Retina (tissue), 1 donor: ENCODE measurements at places on chromosomes 4 and X.

DNA sequence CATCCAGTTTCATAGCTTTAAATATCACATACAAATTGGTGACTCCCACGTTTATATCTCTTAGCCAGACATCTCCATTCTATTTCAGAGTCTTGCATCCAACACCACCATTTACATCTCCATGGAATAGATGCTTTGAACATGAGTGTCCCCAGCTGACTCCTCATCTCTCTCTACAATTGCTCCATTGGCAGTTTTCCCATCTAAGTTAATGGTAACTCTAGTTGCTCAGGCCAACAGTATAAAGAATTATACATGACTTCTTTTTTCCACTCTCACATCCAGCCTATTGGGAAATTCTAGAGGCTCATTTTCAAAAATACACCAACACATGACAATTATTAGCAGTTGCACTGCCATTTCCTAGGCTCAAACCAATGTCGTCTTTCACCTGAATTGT lies 388.2 kb downstream of the STIM2 start:
- DNase-seq: no peak

DNA sequence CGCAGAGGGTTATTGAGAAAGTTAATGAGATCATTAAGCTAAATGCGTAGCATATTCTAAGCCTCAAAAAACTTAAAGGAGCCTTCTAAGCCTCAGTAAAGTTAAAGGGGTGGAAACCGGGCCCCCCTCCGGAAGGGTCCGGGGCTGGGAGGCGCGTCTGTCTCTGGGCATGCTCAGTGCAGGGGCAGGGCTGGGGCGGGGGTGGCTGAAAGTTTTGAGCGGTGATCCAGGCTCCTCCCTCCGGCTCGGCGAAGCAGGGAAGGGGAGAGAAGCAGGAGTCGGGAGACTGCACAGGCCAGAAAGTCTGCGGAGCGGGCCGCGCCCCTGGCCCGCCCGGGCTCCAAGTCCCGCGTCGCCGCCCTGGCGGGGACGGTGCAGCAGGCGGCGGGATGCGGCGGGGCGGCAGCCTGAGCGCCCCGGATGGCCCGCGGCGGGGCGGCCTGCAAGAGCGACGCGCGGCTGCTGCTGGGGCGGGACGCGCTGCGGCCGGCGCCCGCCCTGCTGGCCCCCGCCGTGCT lies at the start of gene EVC:
Gene EVC (plus strand): TSS at position 241 of the 518 bp plus-strand sequence. CDS start 180 bp downstream, at position 421.
- DNase-seq: peak; percentile 78

- no peak for DNase-seq
Measured at GRCh38 chr4:140937866-140938265, 181.7 kb upstream of the TBC1D9 start.

DNA sequence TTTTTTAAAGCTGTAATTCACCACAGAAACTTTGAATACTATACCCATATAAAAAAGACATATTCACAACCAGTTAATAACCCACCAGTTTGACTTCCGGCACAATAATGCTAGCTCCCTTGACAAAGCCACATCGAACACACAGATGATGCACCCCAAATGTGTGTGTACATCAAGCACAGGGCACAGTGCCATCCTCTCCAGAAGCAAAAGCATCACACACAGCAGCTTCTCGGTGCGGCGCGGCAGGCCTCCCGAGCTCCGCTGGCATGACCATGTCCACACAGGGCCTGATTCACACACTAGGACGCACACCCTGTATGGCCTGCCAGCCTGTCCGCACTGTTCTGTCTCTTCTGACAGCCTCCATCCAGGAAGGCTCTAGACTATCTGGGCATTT lies 88.0 kb downstream of the LEF1 start:
- DNase-seq: no peak

DNA sequence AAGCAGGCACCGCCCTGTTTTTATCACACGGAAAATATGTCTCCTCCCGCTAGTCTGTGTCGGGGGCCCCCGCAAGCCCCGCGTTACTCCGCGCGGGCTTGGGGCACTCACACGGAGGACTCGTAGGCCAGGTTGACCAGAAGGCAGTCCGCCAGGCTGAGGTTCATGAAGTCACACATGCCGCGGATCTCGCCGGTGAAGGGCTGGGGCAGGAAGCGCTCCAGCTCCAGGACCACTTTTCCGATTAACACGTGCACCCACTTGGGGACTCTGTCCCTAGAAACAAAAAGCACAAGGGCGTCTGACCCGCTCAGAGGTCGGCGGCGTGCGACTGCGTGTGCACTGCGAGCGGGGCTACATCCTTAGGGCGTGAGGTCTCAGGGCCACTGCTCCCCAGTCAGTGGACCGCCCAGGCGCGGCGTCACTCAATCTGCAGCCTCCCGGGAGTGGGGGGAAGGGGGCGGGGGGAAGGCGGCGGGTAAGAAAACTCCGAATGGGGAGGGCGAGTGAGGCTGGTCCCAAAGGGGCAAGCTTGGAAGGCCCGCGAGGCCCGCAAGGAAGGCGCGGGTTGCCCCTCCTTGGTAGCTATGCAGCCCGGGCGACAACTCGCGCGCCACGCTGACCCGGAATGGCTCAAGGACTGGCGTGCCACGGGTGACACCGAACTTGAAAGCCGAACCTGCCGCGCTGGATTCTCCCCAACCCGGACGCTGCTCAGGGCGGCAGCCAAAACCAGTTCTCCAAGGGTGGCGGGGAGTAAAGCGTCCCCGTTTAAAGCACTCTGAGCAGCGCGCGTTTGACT lies 722 bp downstream of the NAAA start:
- DNase-seq: peak; percentile 92

DNA sequence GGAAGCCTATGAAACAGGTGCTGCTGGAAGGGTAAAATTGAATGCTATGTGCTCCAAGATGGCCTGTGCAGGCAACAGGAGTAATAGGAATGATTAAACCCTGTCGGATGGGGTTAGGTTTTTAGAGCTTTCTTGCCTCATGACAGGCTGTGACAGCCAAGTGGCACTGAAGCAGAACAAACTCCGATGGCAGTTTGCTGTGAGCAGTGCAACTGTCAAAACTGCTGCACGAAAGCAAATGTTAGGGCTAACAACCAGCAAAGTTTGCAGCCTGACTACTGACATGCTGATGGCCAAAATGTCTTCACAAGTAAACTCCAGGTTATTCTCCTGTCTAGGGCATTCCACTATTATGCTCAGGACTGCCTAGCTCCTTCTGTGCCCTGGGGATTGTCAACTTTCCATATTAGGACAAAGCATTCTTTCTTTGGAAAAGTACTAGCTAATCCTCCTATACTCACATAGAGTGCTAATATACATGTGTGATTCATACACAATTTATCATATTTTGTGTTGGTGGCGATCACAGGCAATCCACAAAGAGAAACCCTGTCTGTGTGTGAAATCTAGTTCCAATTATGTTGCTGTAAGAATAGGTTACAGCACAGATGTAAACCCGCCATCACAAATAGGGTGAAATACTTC lies 486.6 kb upstream of the TENM3 start:
- DNase-seq: peak; percentile 83

GRCh38 chr4:127196655-127197352 lies 436.0 kb upstream of the INTU start:
- DNase-seq: no peak

- DNase-seq: peak; percentile 44
Measured at GRCh38 chrX:6159468-6159867, 69.2 kb downstream of the NLGN4X start.

DNA sequence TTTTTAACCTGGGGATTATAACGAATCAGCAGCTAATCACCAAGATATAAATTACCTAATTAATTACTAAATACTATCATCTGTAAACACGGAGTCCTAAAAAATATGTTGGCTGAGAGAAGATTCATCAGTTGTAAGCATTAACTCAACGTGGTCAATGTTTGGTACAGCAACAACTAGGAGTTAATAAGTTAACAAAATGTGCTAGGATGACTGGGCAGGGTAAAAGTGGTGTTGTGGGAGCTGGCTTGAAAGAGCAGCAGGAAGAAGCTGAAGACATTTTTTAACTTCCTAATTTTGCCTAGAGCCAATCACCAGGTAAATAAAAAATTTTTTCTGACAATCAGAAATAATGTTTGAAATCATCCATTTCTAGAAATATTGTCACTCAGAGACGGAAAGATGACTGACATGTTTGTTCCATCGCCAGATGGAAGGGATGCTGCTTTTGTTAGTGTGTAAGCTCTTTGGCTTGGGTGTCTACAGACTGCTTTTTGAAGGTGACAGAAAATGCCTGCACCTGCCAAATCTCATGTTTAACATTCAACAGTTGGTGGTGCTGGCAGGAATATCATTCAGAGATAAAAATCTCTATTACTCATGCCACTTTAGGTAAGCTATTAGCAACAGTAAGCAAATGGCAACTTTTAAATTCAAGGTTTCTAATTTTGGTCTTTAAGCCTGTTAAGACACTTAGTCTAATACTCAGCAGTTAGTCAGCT lies 1126.9 kb downstream of the STPG2 start:
- peak; percentile 43 for DNase-seq

DNA sequence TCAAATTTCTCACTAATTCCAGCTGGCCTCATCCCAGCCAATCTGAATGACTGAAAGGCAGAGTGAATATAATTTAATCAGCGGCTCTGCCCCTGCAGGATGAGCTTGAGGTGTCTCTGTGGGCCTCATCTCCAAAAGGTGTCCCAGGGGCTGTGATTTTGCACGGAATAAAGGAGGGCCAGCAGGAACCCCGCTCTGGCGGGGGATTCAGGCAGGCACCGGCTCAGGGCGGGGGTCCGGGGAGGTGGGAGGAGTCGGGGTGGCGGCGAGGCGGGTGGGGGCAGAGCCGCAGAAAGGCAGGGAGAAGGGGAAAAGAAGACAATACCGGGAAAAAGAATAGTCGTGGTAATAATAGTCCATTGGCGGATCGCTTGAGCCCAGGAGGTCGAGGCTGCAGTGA lies 16.0 kb upstream of the ERCC6L start:
- DNase-seq: no peak

- no peak for DNase-seq
Measured at GRCh38 chr4:14958436-14958835, 43.8 kb upstream of the CPEB2 start.

- peak; percentile 93 for DNase-seq
Measured at GRCh38 chr4:80184053-80184824, 13.1 kb upstream of the PRDM8 start.

GRCh38 chr4:158809611-158810486 lies 41.0 kb downstream of the FNIP2 start:
- no peak for DNase-seq

- no peak for DNase-seq
Measured at GRCh38 chrX:4240541-4241194, 527.2 kb upstream of the PRKX start.

DNA sequence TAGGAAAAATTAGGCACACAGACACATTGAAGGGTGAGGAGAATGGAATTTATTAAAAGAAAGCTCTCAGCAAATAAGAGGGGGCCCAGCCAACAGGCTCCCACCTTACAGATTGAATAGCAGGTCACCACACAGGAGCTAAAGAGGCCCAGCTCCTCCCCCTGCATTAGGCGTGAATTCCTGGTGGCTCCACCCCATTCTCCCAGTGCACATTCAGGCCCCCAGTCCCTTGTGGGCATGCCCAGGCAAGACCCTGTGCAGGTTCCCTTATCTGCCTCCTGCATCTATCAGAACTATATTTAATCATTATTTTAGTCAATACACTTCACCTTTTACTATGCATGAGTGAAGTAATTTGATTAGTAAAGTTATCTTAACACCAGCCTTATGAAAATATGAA lies 856.3 kb upstream of the NDST4 start:
- DNase-seq: no peak

DNA sequence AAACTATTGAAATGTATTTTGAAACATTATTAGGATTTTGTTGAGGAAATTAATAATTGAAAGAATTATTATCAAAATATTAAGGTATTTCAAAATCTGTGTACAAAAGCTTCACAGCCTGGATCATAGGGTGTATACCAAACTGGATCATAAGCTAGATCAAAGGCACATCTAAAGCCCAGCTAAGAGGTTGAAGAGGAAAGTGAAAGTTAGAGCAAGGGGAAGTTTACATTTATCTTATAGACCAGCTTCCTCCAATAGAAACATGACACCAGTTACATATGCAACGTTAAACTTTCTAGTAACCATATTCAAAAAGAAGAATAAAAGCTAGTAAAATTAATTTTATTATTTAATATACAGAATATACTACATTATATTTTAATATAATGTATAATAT lies 227.2 kb upstream of the BMP3 start:
- DNase-seq: no peak

DNA sequence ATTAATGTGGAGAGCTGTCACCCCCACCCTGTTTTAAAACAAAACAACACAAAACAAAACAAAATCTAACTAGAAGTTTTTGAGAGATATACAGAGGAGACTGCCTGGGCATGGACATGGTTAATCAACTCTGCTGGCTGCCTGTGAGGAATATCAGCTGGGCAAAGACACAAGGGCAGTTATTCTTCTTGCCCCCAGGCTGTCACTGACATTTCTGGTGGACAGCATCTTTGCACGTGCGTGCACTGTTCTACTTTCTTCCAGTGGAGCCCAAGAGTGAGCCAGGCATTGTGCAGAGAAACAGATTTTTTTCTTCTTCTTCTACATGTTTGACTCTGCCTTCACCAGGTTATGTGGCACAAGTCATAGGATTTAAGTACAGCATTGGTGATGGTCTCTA lies 13.8 kb downstream of the IRS4 start:
- DNase-seq: no peak

- peak; percentile 27 for DNase-seq
Measured at GRCh38 chrX:104098151-104098808, 14.0 kb upstream of the ZCCHC18 start.
